ENCODE measurements at places on chromosomes 2 and 18.
A peak's percentile ranks its signal among the peaks of the same experiment; 100 is the strongest.

DNA sequence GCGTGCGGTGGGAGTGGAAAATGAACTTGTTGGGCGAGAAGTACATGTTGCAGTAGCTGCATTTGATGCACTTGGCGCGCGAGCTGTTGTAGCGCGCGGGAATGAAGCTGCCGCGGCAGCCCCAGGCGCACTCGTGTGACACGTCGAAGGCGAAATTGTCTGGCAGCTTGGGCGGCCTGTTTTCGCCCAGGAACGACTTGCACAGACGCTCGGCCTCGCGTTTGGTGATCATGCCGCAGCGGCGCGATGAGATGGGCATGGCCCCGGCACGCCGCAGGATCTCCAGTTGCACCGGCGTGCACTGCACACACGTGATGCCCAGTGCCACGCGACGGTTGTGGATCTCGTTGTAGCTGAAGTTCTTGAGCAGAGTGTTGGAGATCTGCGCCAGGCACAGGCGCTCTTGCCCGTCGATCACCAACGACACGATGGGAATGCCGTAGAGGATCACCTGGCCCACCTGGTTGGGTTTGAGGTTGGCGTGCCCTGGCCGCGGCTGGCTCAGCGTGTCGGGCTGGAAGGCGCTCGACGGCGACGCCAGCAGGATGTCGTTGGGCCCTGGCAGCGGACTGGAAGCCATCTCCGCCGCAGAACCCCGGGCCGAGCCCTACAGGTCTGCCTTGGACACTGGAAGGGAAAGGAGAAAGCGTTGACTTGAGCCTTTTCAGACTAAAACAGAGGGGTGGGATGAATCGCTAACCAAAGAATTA lies 2.7 kb downstream of the SKOR2 start:
- DNase-seq, result no peak

DNA sequence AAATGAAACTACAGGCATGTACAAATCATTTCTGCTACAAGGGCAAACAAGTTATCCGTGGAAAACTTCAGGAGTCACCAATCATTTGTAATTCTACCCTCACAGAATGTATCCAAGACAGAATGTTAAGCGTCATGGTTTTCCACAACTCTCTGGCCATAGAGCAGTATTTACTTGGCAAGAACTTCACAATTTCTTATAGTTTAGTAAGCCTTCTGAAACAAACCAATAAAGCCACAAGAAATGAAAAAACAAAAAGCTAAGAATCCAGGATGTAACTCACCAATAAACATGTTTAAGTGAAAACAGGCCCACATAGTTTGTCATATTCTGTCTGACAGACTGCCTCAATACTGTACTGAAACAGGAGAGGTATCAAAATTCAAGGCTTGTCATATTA lies 70.3 kb downstream of the LNPK start:
- no peak for DNase-seq

GRCh38 chr2:28407976-28408690 lies 15.5 kb downstream of the FOSL2 start:
- DNase-seq, result no peak

- no peak for DNase-seq
Measured at GRCh38 chr2:48736251-48736650, 19.3 kb downstream of the LHCGR start.

DNA sequence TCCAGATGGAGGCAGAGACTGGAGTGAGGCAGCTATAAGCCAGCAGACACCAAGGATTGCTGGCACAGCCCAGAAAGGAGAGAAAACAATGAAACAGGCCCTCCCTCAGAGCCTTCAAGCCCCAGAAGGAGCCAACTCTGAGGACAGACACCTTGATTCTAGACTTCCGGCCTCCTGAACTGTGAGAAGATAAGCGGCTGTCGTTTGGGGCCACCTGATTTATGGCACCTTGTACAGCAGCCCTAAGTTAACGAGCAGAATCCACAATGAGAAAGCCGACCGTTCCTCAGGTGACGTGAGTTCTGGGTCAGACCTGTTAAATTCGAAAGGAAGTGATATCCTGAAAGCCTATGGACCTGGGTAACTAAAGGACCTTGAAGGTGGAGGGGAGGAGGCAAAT lies 7.3 kb upstream of the CNDP2 start:
- no peak for DNase-seq

- no peak for DNase-seq
Measured at GRCh38 chr2:223069988-223070387, 18.0 kb downstream of the KCNE4 start.

GRCh38 chr2:205408696-205409095 lies 273.6 kb upstream of the NRP2 start:
- DNase-seq, result no peak

- no peak for DNase-seq
Measured at GRCh38 chr2:64593035-64593655, 60.6 kb downstream of the SERTAD2 start.

DNA sequence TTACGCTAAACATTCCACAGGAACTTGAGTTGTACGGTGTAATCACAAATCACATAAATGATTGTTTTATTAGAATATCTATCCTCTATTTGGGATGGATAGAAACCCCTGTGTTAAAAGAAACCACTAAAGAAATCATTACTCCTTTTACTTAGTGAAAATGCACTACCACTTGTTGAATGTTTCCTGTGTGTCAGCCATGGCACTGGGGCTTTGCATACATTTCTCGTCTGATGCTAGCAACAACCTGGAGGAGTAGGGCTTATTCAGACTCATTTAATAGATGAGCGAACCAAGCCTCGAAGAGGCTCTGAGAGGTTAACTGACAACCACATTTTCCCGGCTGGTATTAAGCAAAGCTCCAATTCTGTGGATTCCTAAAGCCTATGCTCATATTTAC lies 60.5 kb upstream of the PELI1 start:
- DNase-seq, result peak; percentile 31

GRCh38 chr2:37855283-37856041 lies 69.6 kb upstream of the RMDN2 start:
- DNase-seq, result no peak

DNA sequence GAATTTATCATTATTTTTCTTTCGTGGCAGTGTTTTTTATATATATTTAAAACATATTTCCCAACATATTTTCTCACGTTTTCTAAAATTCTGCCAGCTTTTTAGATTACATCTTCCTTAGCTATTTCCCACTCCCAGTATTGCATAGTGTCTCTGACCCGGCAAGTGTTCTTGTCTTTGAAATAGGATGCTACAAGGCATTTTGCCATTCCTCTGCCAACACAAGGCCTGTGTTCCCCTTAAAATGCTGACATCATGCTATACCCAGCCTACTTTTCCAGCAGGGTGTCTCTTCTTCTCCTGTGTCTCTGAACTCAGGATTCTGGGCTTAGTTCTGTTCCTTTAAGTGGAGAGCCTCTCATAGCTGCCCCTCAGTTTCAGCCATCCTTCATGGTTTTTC lies 115.2 kb downstream of the DIS3L2 start:
- DNase-seq, result no peak

DNA sequence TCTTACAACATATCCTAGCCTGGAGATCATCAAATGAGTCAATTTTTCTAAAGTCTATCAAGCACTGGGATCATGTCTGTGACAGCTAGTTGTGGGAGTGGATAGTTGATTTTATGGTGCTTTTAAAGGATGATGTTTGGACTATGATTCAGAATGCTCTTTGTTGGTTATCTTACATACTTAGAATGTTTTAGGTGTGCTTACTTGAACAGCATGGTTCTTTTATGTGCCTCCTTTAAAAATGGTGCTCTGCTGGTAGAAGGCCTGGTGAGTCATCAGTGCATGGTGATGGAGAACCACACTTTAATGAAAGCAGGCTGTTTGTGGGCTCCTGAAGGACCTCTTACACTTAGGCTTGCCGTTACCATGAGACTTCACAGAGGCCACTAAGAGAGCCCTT lies 682.7 kb upstream of the FANCL start:
- no peak for DNase-seq

GRCh38 chr2:133734716-133735495 lies 166.6 kb upstream of the NCKAP5 start:
- DNase-seq, result no peak

DNA sequence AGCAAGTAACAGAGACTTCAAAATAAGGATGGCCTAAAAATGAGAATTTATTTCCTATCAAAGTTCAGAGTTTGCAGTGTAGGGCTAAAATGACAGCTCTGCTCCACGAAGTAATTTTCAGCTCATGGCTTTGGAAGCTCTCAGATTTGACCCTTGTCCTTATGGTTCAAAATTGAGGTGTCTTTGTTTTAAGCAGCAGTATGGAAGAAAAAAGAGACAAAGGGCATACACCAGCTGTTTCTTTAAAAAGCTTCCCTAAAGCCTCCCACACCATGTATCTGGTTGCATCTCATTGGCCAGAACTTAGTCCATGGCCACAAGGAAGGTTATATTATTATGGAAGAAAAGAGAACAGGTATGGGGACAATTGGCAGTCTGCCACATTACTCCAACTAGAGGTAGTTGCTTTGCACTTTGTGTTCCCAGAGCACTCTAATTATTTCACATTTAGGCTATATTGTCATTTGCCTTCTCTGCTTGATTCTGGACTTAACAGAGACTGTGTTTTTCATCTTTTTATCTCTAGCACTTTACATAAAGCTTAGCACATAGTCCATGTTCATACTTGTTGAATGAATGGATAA lies 180.4 kb downstream of the MCFD2 start:
- no peak for DNase-seq

- DNase-seq, result peak; percentile 48
Measured at GRCh38 chr2:177906041-177906718, 166.4 kb downstream of the PDE11A start.

GRCh38 chr2:62200291-62200841 lies 4.5 kb downstream of the B3GNT2 start:
- no peak for DNase-seq

DNA sequence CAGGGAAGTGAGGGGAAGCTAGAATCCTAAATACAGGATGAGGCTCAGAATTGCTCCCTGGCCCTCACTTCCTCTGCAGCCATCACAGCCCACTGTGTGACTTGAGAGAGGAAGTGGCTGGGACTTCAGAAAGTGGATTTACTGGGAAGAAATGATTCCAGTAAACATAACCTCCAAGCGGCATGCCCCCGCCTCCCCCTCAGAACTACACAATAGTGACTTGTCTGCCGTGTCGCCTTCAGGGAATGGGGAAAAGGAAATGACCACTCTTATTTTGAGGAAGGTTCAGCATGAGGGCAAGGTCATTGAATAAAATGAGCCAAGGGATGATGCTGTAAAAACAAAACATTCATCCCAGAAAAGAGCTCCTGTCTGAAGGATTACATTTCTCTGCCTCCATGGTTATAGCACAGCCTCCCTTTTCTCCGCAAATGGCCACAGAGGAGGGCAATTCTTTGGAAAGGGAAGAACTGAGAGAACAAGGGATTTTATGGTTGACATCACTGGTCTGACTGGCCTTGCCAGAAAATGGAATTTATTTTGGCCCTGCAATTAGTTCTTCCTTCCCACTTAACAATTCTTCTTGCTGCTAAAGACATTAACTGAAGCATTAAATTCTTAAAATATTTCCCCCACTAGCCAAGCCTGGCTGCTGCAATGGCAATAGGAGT lies 78.9 kb upstream of the DAPL1 start:
- no peak for DNase-seq

DNA sequence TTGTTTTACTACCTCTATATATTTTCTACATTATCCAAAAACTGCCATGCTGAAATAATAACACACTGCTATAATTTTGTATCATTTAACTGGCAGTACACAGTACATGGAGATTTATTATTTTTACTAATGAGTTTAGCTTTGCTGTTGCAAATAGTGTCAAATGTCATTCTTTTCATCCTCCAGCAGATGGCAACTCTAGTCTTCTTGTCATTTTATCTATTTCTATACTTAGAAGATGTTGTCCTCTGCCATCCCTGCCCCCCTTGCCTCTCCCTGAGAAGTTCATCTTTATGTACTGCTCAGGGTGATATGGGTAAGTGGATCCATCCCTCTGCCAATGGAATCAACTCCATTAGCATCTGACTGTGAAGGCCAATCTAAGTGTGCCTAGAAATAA lies 21.7 kb upstream of the LRRTM1 start:
- DNase-seq, result peak; percentile 31

- peak; percentile 52 for DNase-seq
Measured at GRCh38 chr2:160109939-160110673, 47.7 kb upstream of the PLA2R1 start.

Data from GM13977 (cell line).